Suppressor macrophage (primary cell): ENCODE measurements at places on chromosomes 5 and 9.

DNA sequence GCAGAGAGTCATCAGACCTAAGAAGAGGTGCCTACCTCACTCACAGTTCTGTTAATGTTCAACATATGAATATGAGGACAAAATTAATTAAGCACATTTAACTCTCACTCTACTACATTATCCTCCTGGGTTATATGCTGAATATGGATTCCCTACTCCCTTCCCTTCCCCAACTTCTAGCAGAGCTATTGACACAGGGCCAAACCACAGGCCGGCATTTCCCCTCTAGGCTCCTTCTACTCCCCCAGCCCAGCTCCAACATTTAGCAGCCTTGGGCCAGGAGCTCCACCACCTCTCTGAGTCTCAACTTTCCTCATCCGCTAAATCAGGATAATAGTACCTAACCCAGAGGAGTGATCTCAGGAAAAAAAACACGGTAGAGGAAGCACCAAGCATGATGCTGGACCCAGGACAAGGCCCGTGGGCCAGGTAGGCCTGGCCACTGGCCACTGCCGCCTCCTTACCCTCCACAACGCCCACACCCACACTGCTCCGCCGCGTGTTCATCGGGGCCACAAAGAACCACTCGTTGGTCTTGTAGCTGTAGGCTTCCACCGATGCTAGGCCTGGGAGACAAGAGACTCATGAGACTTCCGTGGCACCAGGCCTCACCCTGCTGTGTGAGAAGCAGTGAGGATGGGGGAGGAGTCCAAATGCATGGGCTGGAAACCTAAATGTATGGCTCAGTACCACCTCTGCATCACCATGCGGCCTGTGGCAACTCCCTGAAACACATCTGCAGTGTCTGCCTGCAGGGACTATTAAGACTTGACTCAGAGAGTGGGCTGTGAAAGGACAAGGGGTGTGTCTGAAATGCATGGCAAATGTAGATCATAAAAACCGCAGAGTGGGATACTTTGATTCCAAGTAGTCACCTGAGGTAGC is 98.8 kb downstream of the KLHL3 start:
- DNase-seq, result no peak

- DNase-seq, result no peak
Measured at GRCh38 chr9:19378647-19379046, 1.4 kb downstream of the RPS6 start.

DNA sequence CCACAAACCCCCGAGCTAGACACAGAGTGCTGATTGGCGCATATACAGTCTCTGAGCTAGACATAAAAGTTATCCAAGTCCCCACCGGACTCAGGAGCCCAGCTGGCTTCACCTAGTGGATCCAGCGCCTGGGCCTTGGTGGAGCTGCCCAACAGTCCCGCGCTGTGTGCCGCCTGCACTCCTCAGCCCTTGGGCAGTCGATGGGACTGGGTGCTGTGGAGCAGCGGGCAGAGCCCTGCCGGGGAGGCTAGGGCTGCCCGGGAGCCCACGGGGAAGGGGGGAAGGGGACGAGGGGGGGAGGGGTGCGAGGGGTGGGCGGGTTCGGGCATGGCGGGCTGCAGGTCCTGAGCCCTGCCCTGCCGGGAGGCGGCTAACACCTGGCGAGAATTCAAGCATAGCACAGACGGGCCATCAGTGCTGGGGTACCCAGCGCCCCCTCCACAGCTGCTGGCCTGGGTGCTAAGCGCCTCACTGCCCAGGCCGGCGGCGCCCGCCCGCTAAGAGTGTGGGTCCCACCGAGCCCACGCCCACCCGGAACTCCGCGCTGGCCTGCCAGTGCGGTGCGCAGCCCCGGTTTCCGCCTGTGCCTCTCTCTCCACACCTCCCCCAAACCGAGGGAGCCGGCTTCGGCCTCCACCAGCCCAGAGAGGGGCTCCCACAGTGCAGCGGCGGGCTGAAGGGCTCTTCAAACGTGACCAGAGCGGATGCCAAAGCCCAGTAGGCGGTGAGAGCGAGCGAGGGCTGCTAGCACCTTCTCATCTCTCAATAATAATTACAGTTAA is 391.2 kb upstream of the NUDT12 start:
- DNase-seq, result no peak

- DNase-seq, result no peak
Measured at GRCh38 chr5:67317603-67318002, 121.0 kb upstream of the CD180 start.

DNA sequence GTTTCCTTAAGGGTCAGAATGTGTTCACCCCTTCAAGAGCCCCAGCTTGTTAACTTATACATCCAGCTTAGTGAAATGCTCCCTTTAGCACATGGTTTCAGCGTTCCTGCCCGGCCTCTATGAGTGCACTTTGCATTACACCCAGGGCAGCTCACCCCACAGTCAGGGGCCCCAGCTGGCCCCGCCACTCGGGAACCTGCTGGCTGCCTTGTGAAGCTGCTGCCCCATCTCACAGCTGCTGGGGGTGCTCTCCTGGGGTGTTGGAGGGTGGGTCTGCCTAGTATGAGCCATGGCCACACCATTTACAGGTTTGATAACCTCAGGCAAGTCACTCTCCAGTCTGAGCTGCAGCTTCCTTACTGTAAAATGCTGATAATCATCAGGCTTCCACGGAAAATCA is 32.2 kb downstream of the HRH2 start:
- DNase-seq, result no peak

- DNase-seq, result no peak
Measured at GRCh38 chr9:2985343-2985742, 141.4 kb upstream of the PUM3 start.

GRCh38 chr9:136177224-136177623 is 27.7 kb downstream of the LHX3 start:
- no peak for DNase-seq

GRCh38 chr5:67214036-67214435 is 17.4 kb upstream of the CD180 start:
- no peak for DNase-seq

- no peak for DNase-seq
Measured at GRCh38 chr9:128916204-128916603, 4.6 kb upstream of the PHYHD1 start.

- DNase-seq, result no peak
Measured at GRCh38 chr5:110653231-110653970, 73.1 kb downstream of the TMEM232 start.

- no peak for DNase-seq
Measured at GRCh38 chr9:81633952-81634854, 55.1 kb downstream of the TLE1 start.

DNA sequence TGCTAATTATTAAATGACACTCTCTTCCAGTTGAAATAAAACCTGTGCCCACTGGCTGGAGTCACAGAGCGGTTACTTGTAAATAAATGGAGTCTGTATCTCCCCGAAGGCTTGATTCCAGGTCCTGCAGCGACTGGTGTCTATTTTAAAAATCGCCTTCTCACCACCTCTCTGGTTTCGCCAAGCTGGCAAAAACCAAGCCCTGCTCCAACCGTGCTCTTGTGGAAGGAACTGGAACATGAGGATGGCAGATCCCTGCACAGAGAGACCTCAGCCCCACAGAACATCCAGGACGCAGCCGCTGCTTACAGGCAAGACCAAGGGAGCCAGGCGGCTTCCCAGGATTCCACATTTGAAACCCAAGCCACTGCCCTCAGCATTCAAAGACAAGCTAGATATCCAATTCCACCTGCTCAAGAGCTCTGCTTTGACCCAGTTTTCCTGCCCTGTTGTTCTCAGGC is 15.0 kb downstream of the SEMA4D start:
- no peak for DNase-seq

DNA sequence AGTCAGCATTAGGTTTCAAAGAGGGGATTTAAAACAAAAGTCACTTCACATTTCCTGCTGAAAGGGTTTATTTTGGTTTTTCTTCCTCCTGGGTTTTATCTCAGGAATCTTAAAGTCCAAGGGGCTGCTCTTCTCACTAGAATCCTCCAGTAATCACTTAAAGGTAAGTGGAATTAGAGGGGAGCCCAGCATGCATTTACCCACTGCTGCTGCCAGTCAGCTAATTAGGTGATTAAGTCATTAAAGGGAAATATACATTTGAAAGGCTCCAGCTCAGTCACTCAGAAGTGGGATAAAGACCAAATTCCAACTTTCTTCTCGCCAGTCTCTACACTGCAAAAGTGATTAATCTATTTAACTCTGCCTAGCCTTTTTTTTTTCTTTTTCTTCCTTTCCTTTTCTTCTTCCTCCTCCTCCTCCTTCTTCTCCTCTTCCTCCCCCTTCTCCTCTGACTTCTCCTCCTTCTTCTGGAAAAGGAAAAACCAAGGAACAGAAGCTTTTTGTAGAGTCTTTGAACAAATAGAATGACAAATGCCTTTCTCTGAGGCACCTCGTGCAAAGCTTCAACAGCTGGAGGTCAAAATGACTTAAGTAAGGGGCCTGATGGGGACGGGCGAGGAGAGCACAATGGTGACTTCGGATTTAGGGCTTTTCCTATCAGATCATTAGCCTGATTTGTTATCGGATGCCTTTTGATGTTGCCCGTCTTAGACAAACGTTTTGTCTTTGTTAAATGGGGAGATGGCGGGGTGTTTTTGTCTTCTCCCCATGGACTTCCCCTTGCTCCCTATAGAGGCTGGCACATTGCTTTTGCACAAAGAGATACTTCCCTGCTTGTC is 617.6 kb downstream of the IRX1 start:
- no peak for DNase-seq

DNA sequence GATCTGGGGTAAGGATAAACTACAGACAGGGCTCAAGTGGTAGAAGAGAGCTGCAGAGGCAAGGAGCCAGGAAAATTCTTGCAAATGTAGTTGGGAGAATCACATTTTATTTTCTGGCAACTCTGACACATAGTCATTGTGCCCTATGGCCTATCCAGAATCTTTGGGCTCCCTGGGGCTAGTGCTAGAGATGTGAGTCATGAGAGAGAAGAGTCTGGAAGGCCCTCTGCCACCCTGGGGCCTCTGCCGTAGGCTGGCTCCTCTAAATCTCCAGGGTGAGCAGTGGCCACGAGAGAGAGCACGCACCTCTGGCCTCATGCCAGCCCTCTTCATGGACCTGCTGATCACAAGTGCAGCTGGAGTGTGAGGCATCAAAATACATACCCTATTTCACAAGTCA is 74.3 kb upstream of the SSBP2 start:
- peak; percentile 21 for DNase-seq

DNA sequence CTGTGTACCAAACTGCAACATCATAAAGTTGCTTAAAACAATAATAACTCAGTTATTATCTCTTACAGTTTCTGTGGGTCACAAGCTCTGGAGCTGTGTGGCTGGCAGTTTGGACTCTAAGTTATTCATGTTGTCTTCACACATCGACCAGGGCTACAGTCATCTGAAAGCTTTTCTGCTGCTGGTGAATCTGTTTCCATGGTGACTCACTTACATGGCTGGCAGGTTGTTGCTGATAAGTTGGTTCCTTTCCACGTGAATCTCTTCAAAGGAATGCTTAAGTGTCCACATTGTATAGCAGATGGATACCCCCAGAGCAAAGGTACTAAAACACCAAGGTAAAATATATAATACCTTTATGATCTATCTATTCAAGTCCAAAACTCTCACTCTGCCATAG is 44.8 kb upstream of the CYLC2 start:
- no peak for DNase-seq

DNA sequence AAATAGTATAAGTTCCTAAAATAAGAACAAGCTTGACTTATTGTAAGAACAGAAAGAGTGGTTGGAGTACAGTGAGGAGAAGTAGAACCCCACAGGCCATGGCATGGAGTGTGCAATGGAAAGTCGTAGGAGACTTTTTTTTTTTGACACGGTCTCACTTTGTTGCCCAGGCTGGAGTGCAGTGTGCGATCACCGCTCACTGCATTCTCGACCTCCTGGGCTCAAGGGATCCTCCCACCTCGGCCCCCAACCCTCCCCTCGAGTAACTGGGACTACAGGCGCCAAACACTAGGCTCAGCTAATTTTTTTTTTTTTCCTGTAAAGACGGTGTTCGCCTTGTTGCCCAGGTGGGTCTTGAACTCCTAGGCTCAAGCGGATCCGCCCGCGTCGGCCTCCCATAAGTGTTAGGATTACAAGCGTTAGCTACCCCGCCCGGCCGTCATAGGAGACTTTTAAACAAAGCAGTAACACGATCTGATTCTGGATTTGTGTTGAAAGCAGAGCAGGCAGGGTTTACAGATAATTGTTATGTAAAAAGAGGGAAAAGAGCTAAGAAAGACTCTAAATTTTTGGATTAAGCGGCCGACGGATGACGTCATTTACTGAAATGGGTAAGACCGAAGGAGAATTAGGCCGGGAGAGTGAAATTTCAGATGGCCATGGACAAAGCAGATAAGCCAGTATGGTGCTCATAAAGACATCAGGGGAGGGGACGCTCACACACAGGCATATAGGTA is 752 bp downstream of the TSTD2 start:
- peak; percentile 12 for DNase-seq

- no peak for DNase-seq
Measured at GRCh38 chr9:126125577-126125976, 201.1 kb upstream of the MVB12B start.

- peak; percentile 54 for DNase-seq
Measured at GRCh38 chr5:133267601-133268000, 215.8 kb downstream of the HSPA4 start.

DNA sequence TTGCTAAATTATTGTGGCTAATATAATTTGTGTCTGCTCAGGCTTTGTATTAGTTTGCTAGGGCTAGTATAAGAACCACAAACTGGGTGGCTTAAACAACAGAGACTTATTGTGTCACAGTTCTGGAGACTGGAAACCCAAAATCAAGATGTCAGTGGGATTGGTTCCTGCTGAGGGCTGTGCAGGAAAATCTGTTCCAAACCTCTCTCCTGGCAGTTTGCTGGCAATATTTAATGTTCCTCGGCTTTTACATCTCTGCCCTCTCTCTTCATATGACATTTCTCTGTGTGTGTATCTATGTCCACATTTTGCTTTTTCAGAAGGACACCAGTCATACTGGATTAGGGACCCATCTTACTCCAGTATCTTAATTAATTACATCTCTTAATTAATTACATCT is 498.8 kb upstream of the CD180 start:
- no peak for DNase-seq
